Stimulated activated CD8-positive, alpha-beta memory T cell treated with anti-CD3 and anti-CD28 coated beads, Interleukin-15, amount 100 ng/mL, for 24 hours (primary cell): ENCODE measurements at places on chromosomes 6 and 20.

DNA sequence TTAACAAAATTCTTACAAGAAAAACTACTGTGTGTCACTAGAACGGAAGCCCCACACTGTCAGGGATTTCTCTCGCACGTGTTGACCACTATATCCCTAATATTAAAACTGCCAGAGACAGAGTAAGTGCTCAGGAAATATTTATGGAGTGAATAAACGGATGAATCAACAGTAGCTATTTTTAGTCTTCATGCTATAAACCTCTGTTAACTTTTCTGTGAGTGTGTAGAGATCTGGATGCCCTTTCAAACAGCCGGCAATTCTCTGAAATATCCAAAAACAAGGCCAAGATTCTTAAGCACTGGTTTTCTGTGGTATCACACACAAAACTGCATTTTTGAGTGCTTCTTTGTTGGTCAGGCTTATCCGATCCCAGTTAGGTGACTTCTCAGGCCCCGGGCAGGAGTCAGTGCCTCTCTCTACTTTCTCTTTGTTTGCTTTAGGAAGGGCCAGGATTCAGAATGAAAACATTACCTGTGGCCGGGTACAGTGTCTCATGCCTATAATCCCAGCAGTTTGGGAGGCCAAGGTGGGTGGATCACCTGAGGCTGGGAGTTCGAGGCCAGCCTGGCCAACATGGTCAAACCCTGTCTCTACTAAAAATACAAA lies 15.7 kb downstream of the ATP9A start:
- DNase-seq: no peak

GRCh38 chr6:162343936-162344645 lies 383.5 kb downstream of the PRKN start:
- DNase-seq: no peak

DNA sequence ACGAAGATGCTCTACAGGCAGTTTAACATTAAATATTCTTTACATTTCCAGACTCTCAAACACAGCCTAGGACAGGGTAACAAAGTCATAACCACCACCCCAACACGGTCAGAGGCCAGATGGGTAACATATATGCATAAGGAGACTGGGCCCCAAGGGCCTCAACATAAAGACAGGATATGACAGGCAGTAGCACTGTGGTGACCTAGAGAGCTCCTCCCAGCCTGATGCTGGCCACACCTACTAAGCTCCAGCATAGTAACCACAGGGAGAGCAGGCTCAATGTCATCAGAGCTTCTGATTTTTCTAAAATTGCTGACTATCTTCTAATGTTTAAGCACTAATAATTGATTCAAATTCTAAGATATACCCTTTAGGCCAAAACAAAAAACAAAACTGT lies 21.7 kb downstream of the SMLR1 start:
- no peak for DNase-seq

- DNase-seq: no peak
Measured at GRCh38 chr20:6051505-6051904, 2.4 kb downstream of the LRRN4 start.

DNA sequence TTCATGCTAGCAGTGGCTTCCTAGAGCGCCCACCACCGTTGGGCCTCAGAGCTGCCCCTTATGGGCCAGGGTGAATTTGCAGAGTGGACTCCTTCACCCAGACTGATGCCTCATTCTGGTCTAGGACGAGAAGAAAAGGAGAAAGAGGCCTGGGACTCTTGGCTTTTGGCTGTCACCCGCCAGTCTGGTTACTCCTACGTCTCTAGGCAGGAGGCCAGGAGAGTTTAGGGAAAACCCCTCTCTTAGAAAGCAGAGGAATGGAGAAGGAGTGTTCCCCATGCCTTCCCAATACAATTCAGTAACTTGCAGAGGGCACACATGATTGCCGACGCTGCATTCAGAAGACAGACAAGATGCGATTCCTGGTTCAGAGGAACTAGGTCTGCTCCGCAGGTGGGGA lies 70.1 kb downstream of the CDC5L start:
- no peak for DNase-seq
